NCI-H2227 treated with DMSO at 0.1 percent for 48 hours (cell line): ENCODE measurements at places on chromosomes 12 and 14.

- no peak for DNase-seq
These were observed 37.5 kb upstream of the PTGR2 start for GRCh38 chr14:73814153-73814552.

DNA sequence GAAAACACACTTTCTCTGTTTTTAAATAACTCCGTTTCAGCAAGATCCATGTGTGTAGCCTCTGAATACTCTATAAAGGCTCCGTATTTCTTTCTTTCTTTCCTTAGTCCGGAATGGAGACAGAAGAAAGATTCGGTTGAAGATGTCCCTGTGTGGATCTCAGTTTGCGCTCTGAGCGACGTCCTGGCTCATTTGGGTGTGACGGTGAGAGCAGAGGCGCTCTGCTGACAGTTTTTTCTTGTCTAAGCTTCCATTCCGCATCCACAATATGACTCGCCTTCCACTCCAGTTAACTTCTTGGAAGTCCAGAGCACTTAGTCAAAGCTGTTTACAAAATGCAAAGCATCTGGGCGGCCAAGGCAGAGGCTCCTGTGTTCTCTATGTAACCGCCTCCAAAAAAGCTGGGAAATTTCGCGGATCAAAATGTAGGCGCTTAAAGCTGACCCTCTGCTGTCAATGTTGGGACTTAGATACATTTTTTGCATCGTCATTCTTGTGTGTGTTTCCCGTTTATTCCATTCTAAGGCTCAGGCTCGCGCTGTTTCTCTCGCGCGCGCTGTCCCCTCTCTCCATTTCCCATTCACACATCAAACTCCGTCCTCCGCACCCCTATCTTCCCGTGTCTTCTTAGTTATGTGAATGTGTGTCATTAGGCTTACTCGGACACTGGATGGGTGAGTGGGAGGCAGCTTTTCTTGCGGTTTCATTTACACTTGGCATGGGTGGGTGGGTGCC is 880 bp upstream of the FLRT2 start:
- peak; percentile 14 for DNase-seq

DNA sequence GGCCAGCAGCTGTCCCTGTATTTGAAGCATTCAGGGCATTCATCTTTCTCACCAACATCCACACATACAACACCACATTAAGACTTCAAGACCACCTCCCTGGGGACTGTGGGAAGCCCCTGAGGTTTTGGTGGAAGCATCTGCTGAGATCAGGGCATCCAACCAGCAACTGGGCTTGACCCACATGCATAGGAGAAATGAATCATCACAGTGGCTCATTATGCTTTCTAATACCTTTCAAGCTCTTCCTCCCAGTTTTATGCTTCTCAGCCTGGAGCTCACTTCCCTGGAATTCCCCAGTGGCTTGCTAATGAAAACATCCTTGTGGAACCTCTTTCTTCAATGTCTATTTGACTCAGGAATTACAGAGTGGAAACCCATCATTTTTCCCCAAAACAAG is 21.4 kb upstream of the CMKLR1 start:
- DNase-seq, result no peak

- DNase-seq, result no peak
These were observed 2.6 kb downstream of the C12orf43 start for GRCh38 chr12:121013715-121014114.

- no peak for DNase-seq
These were observed 159.3 kb downstream of the DAD1 start for GRCh38 chr14:22429546-22430294.
